ENCODE measurements at places on chromosomes 5 and 9.
A peak's percentile ranks its signal among the peaks of the same experiment; 100 is the strongest.

GRCh38 chr5:73314395-73315257, 134.0 kb downstream of the FOXD1 start:
- DNase-seq: no peak

DNA sequence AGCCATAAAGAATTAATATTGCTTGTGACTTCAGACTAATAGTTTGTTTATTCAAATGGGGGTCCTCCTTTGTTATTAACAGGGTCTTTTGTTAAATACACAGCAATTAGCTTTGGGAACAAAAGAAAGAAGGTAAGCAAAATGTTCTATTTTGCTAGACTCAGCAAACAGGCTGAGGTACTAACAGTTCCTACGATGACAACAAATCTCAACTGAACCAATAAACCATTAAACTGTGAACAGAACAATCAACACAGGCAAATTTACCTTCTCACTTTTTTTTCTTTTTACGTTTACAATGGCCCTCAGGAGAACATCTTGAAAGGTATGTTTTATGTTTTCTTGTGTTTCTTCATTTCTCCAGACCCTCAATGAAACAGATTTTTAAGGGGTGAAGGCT, 207.2 kb downstream of the NFIB start:
- DNase-seq: no peak

DNA sequence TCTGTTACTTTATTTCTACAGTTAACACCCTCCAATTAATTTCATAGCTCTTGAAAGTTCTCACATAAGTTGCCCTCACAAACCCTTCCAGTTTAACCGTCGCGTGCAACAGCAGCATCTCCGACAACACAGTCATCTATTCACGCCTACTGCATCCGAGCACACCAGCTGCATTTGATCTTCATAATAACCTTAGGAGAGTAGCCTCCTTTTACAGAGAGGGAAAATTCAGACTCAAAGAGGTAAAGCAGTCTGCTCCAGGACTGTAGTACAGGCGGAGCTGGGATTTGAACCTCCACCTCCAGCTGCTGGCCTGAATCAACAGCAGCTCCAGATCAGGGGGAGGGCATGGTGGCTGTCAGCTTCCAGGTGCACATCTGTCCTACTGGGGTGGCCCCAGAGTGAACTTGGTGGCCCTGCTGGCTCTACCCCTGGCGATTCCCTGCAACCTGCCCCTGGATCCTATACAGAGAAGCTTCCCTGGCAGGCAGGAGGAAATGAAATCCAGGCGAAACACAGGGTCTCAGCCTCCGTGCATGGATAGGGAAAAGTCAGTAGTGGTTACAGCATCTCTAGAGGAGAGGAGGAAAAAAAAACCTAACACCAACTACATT, 71.6 kb upstream of the UNC5A start:
- DNase-seq: no peak

DNA sequence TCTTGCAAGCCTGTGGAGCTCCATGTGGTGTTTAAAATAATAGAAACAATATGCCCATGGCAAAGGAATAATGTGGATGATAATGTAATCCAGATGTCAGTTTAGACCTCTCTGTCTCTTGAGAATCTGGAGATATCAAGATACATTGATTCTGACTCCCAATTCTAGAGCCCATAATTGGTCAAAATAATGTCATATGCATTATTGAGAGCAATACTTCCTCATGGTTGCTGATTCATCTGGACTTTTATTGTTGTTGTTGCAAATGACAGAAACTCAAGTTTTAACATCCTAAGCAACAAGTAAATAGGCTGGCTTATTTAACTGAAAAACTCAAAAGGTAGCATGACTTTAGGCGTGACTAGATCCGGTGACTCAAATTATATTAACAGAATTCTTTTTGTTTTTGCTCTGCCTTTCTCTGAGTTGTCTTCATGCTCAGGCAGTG, 152.1 kb downstream of the PCSK1 start:
- no peak for DNase-seq

- DNase-seq: no peak
Measured at GRCh38 chr9:126389992-126390391, 63.4 kb downstream of the MVB12B start.

DNA sequence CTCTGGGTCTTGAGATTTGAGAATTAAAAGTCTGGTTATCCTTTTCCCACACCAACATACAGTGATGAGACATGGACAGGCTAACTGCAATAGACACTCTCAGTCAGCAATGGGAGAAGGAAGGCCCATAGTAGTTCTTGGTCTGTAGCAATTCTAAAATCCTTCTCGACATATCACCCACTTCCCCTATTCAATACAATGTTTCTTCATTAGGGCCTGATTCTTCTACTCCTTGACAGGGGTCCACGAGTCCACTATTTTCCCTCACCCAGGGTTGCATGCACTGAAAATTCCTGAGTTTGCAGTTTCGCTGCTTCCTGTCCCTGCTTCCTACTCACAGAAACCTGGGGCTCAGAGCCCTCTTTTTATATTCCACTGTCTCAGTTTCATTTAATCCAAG, 402.8 kb downstream of the MAT2B start:
- DNase-seq: no peak

GRCh38 chr9:94649100-94649819, 9.9 kb upstream of the FBP1 start:
- DNase-seq: no peak

DNA sequence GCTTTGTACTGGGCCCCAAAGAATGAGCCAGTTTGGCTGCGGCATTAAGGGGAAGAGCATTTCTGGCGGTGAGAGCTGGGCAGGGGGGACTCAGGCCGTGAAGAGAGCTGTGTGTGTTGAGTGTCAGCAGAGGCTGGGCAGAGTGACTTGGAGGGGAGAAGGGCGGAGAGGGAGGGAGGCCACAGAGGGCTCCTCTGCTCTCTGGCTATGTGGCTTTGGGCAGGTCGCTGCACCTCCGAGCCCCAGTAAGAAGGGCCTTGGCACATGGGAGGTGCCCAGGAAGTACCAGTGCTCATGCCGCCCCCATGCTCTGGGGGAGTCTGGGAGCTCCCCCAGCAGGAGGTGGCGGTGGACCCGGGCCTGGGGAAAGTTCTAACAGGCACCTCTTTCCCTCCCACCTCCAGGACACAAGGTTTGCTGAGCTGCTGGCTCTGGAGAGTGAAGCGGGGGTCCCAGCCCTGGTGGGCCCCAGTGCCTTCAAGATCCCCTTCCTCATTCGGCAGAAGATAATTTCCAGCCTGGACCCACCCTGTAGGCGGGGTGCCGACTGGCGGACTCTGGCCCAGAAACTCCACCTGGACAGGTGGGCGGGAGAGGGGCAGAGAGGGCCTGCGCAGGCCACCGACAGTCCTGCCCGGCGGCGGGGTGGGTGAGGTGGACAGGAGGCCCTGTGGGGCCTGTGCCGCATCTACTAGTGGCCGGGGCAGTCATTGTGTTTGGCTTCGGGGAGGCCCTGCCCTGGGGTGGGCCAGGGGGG, 20.1 kb downstream of the HK3 start:
- DNase-seq: no peak

DNA sequence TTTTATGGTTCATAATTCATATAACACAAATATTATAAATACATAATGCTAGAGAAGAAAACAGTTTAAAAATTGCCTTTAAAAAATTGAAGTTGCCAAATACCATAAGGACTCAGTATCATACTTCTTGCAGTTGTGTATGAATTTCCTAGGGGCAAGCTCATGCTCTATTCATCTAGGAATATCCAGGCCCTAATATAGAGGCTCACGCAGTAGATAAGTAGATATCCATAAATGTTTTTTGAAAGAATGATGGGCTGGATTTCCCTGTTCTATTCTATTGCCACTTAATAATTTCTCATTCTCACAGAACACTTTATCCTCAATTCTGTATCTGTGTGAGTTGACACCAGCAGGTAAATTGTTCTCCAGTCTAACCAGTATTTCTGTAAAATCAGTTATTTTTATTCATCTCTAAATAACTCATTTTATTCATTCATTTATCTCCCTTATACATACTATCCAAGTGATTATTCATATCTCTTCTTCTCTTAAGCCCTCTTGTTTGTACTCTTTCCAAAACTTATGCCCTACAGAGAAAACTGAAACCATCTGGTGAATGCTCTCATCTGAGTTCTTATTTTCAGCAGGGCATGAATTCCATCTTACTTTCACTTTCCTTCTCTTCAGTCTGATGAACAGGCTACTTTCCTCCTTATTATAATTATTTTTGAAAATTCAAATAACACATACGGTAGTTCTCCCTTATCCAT, 97.1 kb downstream of the SLC44A1 start:
- DNase-seq: no peak

GRCh38 chr9:131728961-131729360, 10.9 kb downstream of the RAPGEF1 start:
- peak; percentile 66 for DNase-seq

DNA sequence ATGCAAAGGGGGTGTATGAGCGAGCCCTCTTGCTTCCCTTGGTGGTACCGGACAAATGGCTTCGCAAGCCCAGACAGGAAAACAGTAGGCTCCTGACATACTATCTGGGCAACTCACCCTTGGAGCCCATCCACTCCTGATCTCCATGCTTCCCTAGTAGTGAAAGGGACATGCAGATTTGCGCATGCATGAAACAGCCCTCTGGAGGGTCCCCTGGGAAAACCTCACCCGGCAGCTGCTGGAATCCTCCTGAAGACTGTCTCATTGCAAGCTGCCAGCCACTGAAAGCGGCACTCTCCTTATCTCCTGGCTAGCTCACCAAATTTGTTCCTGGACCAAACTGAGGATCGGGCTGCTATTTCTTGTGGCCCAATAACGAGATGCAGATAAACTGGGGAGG, 10.2 kb downstream of the ZNF169 start:
- DNase-seq: no peak

GRCh38 chr5:157670662-157671591, at the start of gene C5orf52:
C5orf52 (plus strand) TSS chr5:157671533; CDS start chr5:157671615, 82 bp downstream.
- DNase-seq: peak; percentile 36

- peak; percentile 79 for DNase-seq
Measured at GRCh38 chr9:120909904-120910303, 16.7 kb downstream of the TRAF1 start.

All from activated CD8-positive, alpha-beta memory T cell treated with anti-CD3 and anti-CD28 coated beads, Interleukin-2, amount 50 U/mL, for 4 hours (primary cell).